ENCODE measurements at places on chromosomes 7 and 10. TPM values are rescaled to one million over a fixed set of nuclear protein-coding genes. Genes with fewer than 3 reads are reported as not detected.

GRCh38 chr10:7211857-7212577 is 198.8 kb downstream of the SFMBT2 start:
- DNase-seq = no peak

GRCh38 chr7:90536449-90536848 is 59.7 kb upstream of the CDK14 start:
- no peak for DNase-seq

- DNase-seq = no peak
These were observed 67.1 kb upstream of the AGBL3 start for GRCh38 chr7:134919240-134919641.

GRCh38 chr10:89805599-89806013 is 104.2 kb downstream of the KIF20B start:
- DNase-seq = no peak

DNA sequence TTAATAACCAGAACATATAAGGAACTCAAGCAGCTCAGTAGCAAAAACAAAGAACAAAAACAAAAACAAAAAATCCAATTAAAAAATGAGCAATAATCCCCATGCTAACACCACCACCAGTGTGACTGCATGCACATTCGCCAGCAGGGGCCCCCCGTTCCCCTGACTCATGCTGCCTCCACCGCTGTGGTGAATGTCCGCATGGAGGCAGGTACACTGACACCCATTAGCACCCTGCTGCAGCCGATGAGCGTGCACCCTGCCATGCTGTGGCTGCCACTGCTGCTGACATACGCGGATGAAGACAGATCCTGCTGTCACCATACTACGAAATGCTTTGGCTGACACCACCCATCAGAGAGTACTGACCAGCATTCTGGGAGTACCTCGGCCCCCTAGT is 321.6 kb upstream of the LRRTM3 start:
- no peak for DNase-seq

DNA sequence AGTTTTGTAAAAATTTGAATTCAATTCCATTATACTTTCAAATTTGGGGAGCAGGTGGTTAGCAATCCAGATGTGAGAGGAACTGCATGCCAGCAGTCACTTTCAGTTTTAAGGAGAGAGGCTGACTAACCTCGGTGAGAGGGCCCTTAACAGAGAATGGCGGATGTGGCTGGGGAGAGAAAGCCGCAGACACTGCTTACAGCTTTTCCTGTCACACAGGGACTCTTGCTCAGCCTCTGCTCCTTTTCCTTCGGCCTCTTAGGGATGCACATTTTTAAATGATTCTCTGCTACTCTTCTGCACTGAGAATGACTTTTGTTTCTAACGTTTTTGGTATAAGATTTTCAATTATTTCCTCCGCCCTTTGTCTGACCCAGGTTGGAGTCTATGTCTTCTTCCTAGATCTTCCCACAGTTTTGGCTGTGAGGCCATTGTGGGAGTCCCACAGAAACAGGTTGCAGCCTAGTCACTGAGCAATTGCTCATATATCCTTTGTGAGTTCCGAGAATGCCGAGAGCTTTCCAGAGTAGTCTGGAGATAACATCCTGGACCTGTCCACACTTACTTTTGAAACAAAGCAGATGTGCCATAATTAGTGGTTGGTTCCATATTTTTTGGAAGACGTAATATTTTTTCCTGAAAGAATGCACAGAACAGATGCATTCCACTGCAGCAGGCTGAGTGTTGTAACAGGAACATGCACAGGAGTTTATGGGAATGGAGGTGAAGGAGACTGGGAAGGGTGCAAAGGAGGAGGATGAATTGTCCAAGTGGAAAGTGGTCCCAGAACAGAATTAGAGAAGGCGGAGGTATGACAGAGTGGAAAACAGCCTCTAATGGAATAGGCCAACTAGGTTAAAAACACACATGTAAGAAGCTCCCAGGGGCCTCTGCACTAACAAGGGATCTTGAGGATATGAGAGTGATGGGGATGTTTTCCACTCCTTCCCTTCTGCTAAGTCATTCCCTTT is 168.0 kb upstream of the ZNF32 start:
- DNase-seq = peak; percentile 51

The AKR1C8 gene
- not detected for total RNA-seq

The SFTPA1 gene
- not detected for total RNA-seq

DNA sequence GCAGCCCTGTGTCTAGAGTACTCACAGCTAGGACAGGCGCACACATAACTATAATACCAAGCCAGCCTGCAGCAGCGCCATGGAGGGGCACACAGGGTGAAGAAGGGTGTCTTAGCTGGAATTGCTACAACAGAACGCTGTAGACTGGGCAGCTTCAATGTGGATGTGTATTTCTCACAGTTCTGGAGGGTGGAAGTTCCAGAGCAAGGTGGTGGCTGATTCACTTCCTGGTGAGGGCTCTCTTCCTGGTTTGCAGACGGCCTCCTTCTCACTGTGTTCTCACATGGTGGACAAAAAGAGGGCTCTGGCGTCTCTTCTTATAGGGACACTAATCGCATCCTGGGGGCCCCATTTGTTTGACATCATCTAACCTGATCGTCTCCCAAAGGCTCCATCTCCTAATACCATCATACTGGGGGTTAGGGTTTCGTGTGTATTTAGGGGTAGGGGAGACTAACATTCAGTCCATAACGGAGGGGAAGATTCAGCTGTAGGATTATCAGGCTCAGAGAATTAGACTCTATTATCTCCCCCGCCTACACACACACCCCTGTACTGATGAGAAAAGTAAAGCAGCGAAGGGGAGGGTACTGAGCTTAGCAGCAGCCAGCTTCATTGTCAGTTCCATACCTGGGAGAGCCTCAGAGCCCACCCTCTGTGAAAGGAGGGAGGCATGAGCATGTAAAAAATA is 289.1 kb downstream of the CCDC3 start:
- no peak for DNase-seq

DNA sequence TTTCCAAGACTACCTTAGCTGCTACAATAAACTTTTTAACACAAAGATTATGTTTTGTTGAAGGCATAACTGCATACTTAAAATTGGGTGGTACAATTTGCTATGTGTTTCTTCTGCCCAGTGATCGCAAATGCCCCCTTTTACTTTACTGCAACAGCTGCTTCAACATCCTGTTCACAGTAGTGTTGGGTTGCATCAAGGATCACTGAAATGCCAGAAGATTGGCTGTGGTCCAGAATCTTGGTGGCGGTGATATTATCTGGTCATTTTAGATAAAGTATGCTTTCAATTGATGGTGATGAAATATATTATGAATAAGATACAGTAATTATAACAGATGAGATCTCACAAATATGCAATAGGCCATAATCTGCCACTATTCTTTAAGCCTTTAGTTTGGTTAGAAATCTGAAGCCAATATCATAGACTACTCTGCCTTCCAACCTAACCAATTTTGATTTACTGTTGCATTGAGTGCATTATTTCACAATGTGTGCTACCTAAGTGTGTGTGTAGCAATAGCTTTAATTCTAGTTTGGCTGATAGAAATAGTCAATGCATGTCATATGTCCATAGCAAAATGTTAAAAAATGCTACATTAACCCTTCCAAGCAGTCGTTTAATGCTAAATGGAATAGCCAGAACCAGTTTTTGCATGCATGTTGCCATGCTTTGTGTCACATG is 29.8 kb upstream of the ING3 start:
- no peak for DNase-seq

DNA sequence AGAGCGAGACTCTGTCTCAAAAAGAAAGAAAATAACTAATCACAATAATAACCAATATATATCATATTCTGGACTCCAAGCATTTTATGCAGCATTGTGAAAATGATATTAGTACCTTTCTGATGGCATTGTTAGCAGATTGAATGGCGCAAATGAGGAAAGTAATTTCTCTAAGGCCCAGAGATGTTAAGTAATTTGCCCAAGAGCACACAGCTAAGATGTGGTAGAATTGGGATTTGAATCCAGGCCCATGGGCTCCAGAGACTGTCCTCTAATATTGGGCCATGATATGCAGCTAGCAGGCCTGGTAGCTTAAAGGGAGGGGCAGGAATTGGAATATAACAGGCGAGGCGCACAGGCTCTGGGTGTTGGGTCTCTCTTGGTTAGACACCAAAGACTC is 44.1 kb downstream of the ZNF503 start:
- DNase-seq = no peak

DNA sequence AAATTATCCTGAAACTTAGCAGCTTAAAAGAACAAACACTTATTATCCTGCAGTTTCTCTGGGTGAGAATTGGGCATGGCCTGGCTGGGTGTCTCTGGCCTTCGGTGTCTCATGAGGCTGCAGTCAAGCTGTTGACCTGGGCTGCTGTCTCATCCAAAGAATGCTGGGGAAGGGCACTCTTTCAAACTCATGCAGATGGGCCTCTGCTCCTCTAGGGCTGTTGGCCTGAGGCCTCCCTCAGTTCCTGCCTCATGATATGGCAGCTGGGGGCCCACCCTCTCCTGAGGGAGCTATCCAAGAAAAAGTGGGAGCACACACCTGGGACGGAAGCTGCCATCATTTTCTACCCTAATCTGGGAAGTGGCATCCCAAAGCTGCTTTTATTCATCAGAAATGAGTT is 43.6 kb downstream of the DRGX start:
- no peak for DNase-seq

The CH25H gene
- total RNA-seq = not detected

GRCh38 chr10:24202181-24202570 is 6.8 kb upstream of the KIAA1217 start:
- no peak for DNase-seq

DNA sequence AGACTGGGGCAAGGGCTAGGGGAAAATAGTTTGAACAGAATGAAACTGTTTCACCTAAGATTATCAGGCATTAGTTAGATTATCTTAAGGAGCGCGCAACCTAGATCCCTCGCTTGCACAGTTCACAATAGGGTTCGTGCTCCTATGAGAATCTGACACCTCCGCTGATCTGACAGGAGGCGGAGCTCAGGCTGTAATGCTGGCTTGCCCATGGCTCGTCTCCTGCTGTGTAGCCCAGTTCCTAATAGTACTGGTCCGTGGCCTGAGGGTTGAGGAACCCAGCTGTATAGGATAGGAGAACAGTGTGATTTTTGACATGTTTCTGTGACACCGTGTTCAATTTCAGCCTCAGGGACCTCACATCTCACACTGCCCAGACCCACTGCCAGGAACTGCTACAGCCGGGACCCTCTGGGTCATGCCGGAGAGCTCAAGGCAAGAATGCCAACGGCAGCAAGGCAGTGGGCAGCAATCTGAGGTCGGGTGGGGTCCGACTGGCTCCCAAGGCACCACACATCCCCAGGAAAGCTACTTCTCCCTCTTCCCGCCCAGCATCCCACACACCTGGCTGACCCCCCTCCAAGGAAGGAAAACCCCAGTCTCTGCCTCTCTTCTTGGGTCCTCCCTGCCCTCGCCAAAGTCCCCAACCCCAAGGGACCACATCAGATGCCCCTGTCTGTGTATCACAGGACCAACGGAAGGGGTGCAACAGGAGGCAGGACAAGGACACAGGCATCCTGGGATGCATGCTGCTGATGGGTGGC is 31.7 kb downstream of the CAMK2B start:
- DNase-seq = no peak

GRCh38 chr7:15370441-15370840 is 191.4 kb downstream of the AGMO start:
- DNase-seq = no peak

The TMEM236 gene
- 0.06 TPM for total RNA-seq

The DNAH11 gene
- total RNA-seq = not detected

- no peak for DNase-seq
These were observed 584.4 kb downstream of the INHBA start for GRCh38 chr7:41118486-41118885.

DNA sequence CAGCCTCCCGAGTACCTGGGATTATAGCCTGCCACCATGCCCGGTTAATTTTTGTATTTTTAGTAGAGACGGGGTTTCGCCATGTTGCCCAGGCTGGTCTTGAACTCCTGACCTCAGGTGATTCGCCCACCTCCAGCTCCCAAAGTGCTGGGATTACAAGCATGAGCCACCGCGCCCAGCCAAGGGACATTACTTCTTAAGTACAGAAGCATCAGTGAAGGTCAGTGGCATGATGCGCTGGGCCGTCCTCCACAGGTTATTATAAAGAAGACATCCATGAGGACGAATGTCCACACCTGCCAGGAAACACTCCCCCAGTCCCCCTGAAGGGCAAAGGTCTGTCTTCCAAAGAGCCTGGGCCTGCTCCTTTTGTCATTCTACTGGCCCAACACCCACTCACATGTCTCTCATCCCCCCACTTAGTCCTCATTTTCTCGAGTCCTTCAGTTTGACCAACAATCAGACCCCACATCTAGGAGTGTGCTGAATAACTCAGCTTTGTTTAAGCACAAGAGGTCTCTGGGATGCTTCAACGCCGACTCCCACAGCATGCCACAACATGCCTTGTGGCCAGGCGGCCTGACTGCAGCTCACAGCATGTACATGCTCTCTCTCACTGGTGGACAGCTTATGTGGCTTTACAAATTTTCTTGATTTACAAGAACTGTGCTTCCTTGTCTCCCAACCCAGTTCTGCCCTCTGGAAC is 73.0 kb downstream of the CTBP2 start:
- DNase-seq = no peak

DNA sequence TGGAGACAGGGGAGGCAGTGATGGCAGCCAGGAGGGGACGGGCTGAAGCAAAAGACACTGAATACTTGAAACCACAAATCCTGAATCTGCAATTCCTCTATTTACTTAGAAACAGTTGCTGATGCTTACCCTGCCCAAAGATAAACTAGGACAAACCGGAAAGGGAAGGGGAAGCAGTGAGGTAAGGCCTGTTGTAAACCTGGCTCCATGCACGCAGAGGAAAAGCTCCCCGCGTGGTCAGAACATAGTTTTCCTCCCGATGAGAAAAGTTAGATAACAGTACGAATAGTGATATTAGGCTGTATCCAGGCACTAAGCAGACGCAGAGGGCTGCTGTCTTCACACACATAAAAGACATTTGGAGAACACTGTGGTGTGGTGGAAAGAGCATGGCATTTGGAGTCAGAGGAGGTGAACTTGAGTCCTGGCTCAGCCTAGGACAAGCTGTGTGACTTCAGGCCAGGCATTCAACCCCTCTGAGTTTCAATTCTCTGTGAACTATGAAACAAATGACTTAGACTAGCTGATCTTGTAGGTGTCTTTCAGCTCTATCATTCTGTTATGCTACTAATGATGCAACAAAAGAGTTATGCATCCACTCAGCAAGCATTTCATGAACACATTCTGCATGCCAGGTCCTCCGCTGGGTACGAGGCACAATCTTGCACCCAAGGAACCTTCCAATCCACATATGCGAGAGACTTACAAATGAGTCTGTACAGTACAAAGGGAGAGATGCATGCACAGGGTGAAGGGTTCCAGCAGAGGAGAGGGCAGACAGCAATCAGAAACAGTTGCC is 80.9 kb downstream of the SORBS1 start:
- DNase-seq = no peak

- no peak for DNase-seq
These were observed 274.2 kb downstream of the DOCK4 start for GRCh38 chr7:111931958-111932357.

Data from OCI-LY7 (cell line).